ENCODE measurements at places on chromosomes 13 and 19.

GRCh38 chr19:31334101-31334848 is 15.0 kb downstream of the TSHZ3 start:
- DNase-seq, result no peak

- no peak for DNase-seq
Measured at GRCh38 chr13:20960663-20961309, 58.2 kb upstream of the XPO4 start.

DNA sequence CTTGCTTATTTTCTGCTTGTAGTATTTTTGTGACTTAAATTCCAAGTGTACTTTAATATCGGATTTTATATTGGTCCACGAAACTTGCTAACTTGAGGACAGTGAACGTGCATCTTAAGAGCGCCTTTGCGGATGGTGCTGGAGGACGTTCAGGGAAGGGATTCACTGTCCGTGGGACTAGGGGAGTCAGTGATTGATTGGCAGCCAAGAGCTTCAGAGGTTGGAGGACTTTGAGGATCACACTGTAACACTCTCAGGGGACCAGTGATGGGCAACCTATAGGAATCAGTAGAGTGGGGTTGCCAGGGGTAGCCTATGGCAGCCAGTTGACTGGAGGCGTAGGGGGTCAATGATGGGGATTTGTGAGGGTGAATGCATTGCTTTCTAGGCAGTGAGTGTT is 516 bp downstream of the ZNF175 start:
- no peak for DNase-seq

DNA sequence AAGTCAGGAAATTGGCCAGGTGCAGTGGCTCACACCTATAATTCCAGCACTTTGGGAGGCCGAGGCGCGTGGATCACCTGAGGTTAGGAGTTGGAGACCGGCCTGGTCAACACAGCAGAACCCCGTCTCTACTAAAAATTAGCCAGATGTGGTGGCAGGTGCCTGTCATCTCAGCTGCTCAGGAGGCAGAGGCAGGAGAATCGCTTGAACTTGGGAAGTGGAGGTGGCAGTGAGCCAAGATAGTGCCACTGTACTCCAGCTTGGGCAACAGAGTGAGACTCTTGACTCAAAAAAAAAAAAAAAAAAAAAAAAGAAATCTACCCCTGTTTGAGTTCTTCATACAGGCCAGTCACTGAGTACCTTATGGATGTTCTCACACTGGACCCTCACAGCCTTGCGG is 42.0 kb downstream of the SLC15A1 start:
- DNase-seq, result no peak

- no peak for DNase-seq
Measured at GRCh38 chr13:94280845-94281244, 198.6 kb downstream of the DCT start.

DNA sequence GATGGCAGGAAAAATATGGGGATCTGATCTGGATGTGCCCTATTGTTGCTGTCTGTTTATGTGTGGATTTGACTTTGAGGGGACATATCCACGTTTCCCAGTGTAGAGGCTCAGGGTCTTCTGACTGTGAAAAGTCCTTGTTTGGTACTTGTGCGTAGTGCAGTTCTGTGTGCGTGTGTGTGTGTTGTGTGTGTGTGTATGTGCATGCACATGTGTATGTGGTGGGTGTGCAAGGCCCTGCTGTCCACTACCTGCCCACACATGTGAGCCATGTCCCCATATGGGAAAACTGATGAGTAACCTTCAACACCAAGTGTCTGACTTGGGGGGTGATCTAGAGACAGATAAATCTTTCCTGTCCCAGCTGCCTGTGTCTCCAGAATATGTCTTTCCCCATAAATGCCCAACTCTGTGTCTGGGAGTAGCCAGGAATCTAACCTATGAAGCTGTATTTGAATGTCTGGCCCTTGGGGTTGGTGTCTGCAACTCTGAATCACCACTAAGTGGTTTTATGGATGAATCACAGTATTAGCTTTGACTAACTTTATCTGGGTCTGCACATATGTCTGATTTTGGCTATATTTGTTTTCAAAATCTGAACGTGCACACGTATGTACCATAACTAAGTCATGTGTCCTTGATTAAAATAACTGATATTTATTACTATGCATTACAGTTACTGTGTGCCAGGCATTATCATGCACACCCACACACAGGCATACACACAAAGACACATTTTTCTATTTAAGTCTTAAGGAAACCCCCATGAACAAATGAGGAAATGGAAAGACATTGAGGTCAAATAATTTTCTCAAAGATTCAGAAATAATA is 17.4 kb downstream of the KLK2 start:
- no peak for DNase-seq

GRCh38 chr13:113153810-113154748 is 4.4 kb upstream of the PROZ start:
- DNase-seq, result peak; percentile 73

Measured in stimulated activated CD4-positive, alpha-beta T cell treated with anti-CD3 and anti-CD28 coated beads, Interleukin-15, amount 100 ng/mL, for 24 hours (primary cell).